ENCODE measurements at places on chromosomes 5 and 9. TPM values are rescaled to one million over a fixed set of nuclear protein-coding genes. Genes with fewer than 3 reads are reported as not detected.
A peak's percentile ranks its signal among the peaks of the same experiment; 100 is the strongest.

GRCh38 chr5:124342986-124343385 is 403.5 kb downstream of the ZNF608 start:
- no peaks in the 10 kb centered on the region for H3K27me3 ChIP-seq
- no peak for DNase-seq
- H3K36me3 ChIP-seq, result no peaks in the 10 kb centered on the region
- H3K27ac ChIP-seq, result no peak overlapping the region
- H3K4me3 ChIP-seq, result no peak overlapping the region

GRCh38 chr9:84300271-84300670 is 40.3 kb downstream of the SLC28A3 start:
- no peaks in the 10 kb centered on the region for H3K36me3 ChIP-seq
- H3K27ac ChIP-seq, result no peak overlapping the region
- H3K4me3 ChIP-seq, result no peak overlapping the region
- DNase-seq, result no peak
- no peaks in the 10 kb centered on the region for H3K4me1 ChIP-seq
- H3K27me3 ChIP-seq, result no peaks in the 10 kb centered on the region

GRCh38 chr5:161400583-161400982 is 145.9 kb downstream of the GABRB2 start:
- DNase-seq, result no peak
- H3K4me1 ChIP-seq, result no peaks in the 10 kb centered on the region
- no peak overlapping the region for H3K4me3 ChIP-seq
- H3K27me3 ChIP-seq, result no peaks in the 10 kb centered on the region

CNTNAP3 gene
- 2.3 TPM for total RNA-seq

GRCh38 chr9:4193391-4193790 is 106.5 kb downstream of the GLIS3 start:
- DNase-seq, result no peak
- H3K27me3 ChIP-seq, result no peaks in the 10 kb centered on the region
- H3K36me3 ChIP-seq, result no peaks in the 10 kb centered on the region
- no peak overlapping the region for H3K4me3 ChIP-seq

- no peaks in the 10 kb centered on the region for H3K36me3 ChIP-seq
- DNase-seq, result peak; percentile 88
- H3K4me3 ChIP-seq, result peak overlapping the region; percentile 67
Observed at GRCh38 chr5:138466125-138466899, 1.0 kb downstream of the EGR1 start.

ZBTB26 gene
- 1.2 TPM for total RNA-seq

DNA sequence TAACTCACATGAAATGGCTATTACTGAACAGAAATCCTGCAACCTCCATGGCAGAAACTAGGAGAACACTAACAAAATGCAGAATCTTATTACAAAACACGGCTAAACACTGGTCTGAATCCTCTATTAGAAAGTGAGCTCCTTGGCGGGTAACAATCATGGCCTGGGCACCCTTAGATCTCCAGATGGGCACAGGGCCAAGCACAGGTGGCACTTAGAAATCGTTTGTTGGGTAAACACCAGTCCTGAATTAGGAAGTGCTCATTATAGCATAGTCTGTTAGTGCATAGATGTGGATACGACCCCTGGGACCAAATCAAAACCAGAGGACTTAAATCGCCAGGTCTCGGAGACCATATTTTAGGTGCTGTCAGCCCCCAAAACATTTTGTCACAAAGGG is 14.4 kb downstream of the VDAC1 start:
- no peak overlapping the region for H3K4me3 ChIP-seq
- H3K27ac ChIP-seq, result no peak overlapping the region
- no peaks in the 10 kb centered on the region for H3K27me3 ChIP-seq
- no peak for DNase-seq
- peaks cover 18% of the 10 kb centered on the region for H3K4me1 ChIP-seq

- no peaks in the 10 kb centered on the region for H3K36me3 ChIP-seq
- no peaks in the 10 kb centered on the region for H3K27me3 ChIP-seq
- DNase-seq, result no peak
- H3K4me1 ChIP-seq, result no peaks in the 10 kb centered on the region
- H3K27ac ChIP-seq, result no peak overlapping the region
Observed at GRCh38 chr5:111002036-111002435, 69.5 kb upstream of the TSLP start.

DNA sequence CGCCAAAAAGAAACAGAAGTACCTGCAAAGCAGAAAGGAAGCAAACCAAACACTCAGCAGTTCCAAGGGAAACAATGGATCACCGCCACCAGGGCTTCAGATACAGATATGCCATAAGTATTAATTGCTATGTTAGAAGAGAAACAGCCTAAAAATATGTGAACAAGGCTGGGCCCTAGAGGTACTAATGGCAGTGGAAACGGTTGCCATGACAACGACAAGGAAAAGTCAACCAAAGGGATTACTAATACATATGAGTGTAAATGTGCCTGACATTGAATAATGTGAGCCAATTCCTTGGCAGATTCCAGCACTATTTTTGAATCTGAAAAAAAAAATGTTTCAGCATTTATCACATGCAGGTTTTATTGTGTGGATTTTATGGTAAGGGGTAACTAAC is 75.0 kb downstream of the CAVIN4 start:
- H3K27ac ChIP-seq, result no peak overlapping the region
- H3K4me3 ChIP-seq, result no peak overlapping the region
- H3K27me3 ChIP-seq, result no peaks in the 10 kb centered on the region

DCTN3 gene
- total RNA-seq, result 26.4 TPM

GRCh38 chr9:92795000-92795399 is 30.4 kb upstream of the BICD2 start:
- no peaks in the 10 kb centered on the region for H3K36me3 ChIP-seq
- peaks cover 8% of the 10 kb centered on the region for H3K4me1 ChIP-seq
- no peaks in the 10 kb centered on the region for H3K27me3 ChIP-seq

DNA sequence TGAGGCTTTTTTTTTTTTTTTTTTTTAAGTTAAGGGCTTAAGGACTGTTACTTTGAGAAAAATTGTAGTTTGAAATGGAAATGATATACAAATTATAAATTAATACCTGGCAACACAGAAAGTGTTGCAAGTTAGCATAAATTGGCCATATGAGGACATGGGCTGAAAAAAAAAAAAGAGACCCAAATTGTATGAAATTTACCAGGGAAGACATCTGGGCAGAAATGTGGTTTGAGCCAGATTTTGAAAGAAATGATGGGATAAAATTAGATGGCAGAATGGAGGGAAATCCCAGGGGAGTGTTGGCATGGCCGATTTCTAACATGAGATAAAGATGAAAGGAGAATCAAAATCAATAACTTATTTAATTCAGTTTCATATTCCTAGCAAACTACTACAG is 472.1 kb downstream of the CTNND2 start:
- no peak overlapping the region for H3K27ac ChIP-seq
- H3K27me3 ChIP-seq, result no peaks in the 10 kb centered on the region
- DNase-seq, result no peak
- no peaks in the 10 kb centered on the region for H3K4me1 ChIP-seq
- H3K36me3 ChIP-seq, result no peaks in the 10 kb centered on the region
- no peak overlapping the region for H3K4me3 ChIP-seq

- no peak overlapping the region for H3K4me3 ChIP-seq
- H3K27ac ChIP-seq, result no peak overlapping the region
- H3K27me3 ChIP-seq, result no peaks in the 10 kb centered on the region
- no peaks in the 10 kb centered on the region for H3K36me3 ChIP-seq
- H3K4me1 ChIP-seq, result no peaks in the 10 kb centered on the region
- no peak for DNase-seq
Observed at GRCh38 chr5:139079225-139079990, 118.8 kb downstream of the SIL1 start.

CBY3 gene
- not detected for total RNA-seq

DNA sequence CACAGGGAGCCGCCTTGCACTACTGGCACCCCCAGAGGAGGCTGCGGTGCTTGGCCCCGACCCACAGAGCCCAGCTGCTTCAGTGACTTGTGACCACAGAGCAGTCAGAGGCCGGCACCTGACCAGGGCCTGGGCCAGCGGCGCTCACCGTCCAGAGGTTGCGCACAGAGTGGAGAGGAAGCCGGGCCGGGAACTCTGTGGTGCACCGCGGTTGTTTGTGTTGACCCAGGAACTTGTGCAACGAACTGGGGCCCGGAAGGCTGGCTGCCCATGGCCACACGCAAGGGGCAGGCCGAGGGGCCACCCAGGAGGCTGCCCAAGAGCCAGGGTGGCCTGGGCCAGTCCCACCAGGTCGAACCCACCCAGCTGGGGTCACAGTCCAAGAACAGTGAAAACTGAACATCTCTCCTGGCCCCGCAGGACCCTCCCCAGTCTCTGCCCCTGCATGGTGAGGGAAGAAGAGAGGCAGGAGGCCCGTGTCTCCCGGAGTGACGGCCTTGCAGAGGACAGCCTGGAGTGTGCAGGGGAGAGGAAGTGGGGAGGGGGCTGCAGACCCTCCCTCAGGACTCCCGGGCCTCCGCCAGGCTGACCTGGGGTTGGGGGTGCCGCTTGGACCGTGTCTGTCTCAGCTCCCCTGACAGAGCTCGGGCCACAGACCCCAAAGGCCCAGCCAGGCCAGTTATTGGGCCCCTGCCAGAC is 42.8 kb upstream of the EGFL7 start:
- peak; percentile 95 for DNase-seq
- H3K27ac ChIP-seq, result peak overlapping the region; percentile 74
- no peaks in the 10 kb centered on the region for H3K27me3 ChIP-seq
- no peak overlapping the region for H3K4me3 ChIP-seq

DNA sequence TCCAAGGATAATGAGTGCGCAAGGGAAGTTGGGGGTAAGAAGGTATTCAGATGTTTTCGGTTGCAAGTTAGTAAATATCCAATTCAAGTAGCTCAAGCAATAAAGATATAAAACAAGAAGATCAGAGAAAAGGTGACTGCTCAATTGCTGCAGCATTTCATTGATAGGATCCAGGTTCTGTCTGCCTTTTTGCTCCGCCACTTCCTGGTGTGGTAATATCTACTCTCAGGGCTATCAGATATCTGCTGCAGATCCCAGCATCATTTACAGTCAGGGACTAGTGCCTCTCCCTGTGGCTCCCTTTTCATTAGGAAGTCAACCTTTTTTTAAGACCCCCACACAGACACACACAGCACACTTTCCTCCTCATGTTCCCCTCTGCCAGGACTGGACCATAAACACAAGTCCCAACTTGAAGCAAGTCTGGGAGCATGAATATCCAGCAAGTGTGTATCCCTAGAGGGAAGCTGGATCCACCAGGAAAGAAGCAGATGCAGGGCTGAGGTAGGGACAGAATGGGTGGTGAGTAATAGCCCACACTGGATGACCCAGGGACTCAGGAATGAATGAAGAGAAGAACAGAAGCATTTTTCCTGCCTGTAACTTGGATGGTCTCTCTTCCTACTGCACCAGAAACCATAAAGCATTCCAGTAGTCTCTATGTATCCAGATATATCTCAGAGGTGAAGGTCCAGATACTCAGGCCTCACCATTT is 53.7 kb downstream of the ZNF622 start:
- H3K4me1 ChIP-seq, result no peaks in the 10 kb centered on the region
- DNase-seq, result no peak
- no peak overlapping the region for H3K4me3 ChIP-seq

YIPF5 gene
- total RNA-seq, result 23.2 TPM

GRCh38 chr5:431001-431710 is 11.8 kb upstream of the EXOC3 start:
- DNase-seq, result no peak
- H3K27ac ChIP-seq, result no peak overlapping the region

GRCh38 chr5:176596689-176597416 is 13.1 kb downstream of the GPRIN1 start:
- H3K27me3 ChIP-seq, result no peaks in the 10 kb centered on the region
- H3K36me3 ChIP-seq, result no peaks in the 10 kb centered on the region
- peak overlapping the region; percentile 50 for H3K4me3 ChIP-seq
- peak; percentile 65 for DNase-seq

DNA sequence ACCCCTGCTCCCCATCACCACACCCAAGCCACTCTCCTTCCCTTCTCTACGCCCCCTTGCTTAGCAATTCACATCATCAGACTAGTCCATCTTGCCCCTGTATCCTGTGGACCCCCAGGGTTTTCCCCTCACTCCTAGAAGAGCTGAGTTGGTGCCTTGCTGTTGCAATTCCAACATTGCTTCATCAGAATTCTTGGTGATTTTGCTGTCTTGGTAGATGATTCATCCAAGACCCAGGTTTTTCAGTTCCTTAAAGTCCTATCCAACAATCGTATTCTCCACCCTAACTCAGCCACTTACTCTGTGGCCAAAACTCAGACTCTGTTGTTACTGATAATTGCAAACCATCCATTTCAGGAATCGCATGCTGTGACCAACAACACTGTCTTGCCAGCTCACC is 21.4 kb upstream of the CCNJL start:
- DNase-seq, result no peak
- H3K36me3 ChIP-seq, result no peaks in the 10 kb centered on the region
- H3K4me1 ChIP-seq, result no peaks in the 10 kb centered on the region
- H3K4me3 ChIP-seq, result no peak overlapping the region
- no peaks in the 10 kb centered on the region for H3K27me3 ChIP-seq

- no peaks in the 10 kb centered on the region for H3K4me1 ChIP-seq
- H3K27ac ChIP-seq, result no peak overlapping the region
- no peaks in the 10 kb centered on the region for H3K36me3 ChIP-seq
Observed at GRCh38 chr5:398475-399295, 44.3 kb upstream of the EXOC3 start.

GRCh38 chr5:34857161-34857560 is 18.2 kb downstream of the TTC23L start:
- no peak for DNase-seq
- no peak overlapping the region for H3K27ac ChIP-seq
- no peaks in the 10 kb centered on the region for H3K4me1 ChIP-seq
- H3K27me3 ChIP-seq, result no peaks in the 10 kb centered on the region
- H3K36me3 ChIP-seq, result no peaks in the 10 kb centered on the region

DNA sequence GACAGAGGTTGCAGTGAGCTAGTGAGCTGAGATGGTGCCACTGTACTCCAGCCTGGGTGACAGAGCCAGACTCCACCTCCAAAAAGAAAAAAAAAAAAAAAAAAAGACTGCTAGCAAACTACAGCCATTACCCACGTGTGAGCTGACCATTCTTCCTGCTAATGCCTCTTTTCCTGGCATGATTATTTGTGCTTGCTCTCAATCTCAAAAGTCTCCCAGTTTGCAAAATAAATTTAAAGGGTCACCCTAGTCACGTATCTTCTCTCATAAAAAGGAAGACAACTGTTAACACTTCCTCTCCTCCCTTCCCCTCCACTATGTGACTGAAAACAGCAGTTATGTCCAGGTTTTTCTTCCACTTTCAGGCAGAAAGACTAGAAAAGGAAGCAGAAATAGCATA is 37.2 kb downstream of the TRIM36 start:
- H3K36me3 ChIP-seq, result no peaks in the 10 kb centered on the region
- H3K27ac ChIP-seq, result no peak overlapping the region
- no peaks in the 10 kb centered on the region for H3K4me1 ChIP-seq
- DNase-seq, result no peak

- no peak overlapping the region for H3K4me3 ChIP-seq
- no peak overlapping the region for H3K27ac ChIP-seq
- no peaks in the 10 kb centered on the region for H3K36me3 ChIP-seq
- DNase-seq, result no peak
Observed at GRCh38 chr9:81906671-81907070, 21.6 kb upstream of the SPATA31D4 start.

CYLC2 gene
- not detected for total RNA-seq

DNA sequence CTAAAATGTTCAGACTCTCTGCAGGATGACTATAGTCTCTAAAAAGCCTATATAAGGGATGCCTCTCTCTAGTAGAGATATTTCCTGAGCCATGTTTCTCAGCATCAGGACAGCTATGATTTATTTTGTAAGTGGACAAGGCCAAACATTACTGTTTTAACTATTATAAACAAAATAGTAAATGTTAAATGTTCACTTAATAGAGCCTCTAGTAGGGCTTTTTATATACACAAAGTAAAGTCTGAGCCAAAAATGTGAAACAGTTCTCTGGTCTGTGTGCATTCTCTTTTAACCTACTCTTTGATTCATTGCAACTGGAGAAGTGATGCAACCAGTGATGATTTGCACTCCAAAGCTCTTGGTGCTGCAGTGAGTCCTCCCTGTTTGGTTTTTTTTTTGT is 220.5 kb downstream of the GDNF start:
- no peaks in the 10 kb centered on the region for H3K36me3 ChIP-seq
- DNase-seq, result no peak
- no peaks in the 10 kb centered on the region for H3K27me3 ChIP-seq
- no peak overlapping the region for H3K4me3 ChIP-seq
- H3K27ac ChIP-seq, result no peak overlapping the region
- H3K4me1 ChIP-seq, result no peaks in the 10 kb centered on the region
